Heart left ventricle (tissue), 16 donors: ENCODE measurements at places on chromosomes 1 and 21. TPM values are rescaled to one million over a fixed set of nuclear protein-coding genes. Genes with fewer than 3 reads are reported as not detected.
A peak's percentile ranks its signal among the peaks of the same experiment; 100 is the strongest.

GRCh38 chr1:42145389-42145716 is 7.9 kb upstream of the GUCA2B start:
- DNase-seq = no peak
- H3K36me3 ChIP-seq = no peaks in the 10 kb centered on the region
- H3K4me3 ChIP-seq = no peak overlapping the region
- no peak overlapping the region for H3K27ac ChIP-seq
- H3K4me1 ChIP-seq = no peaks in the 10 kb centered on the region
- H3K27me3 ChIP-seq = peaks cover 8% of the 10 kb centered on the region

GRCh38 chr1:167663002-167663772 is 33.2 kb downstream of the RCSD1 start:
- H3K27me3 ChIP-seq = no peaks in the 10 kb centered on the region
- peak overlapping the region; percentile 64 for H3K27ac ChIP-seq
- H3K4me3 ChIP-seq = no peak overlapping the region
- no peaks in the 10 kb centered on the region for H3K36me3 ChIP-seq
- DNase-seq = no peak
- H3K4me1 ChIP-seq = peaks cover 91% of the 10 kb centered on the region

- H3K36me3 ChIP-seq = no peaks in the 10 kb centered on the region
- H3K27me3 ChIP-seq = no peaks in the 10 kb centered on the region
- peaks cover under 1% of the 10 kb centered on the region for H3K4me1 ChIP-seq
These were observed 23.1 kb upstream of the TMEM125 start for GRCh38 chr1:43246466-43247213.

DNA sequence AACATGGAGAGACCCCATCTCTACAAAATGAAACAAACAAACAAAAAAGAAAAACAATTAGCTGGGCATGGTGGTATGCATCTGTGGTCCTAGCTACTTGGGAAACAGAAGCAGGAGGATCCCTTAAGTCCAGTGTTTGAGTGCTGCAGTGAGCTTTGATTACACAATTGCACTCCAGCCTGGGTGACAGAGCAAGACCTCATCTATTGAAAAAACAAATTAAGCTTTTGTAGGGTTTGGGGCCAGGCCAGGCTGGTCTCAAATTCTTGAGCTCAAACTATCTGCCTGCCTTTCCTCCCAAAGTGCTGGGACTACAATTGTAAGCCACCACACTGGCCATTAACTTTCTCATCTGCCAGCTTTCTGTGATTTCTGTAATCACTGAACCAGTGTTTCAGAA is 27.2 kb downstream of the NIPAL3 start:
- DNase-seq = no peak
- peaks cover 3% of the 10 kb centered on the region for H3K36me3 ChIP-seq
- no peak overlapping the region for H3K4me3 ChIP-seq
- H3K27me3 ChIP-seq = no peaks in the 10 kb centered on the region
- no peaks in the 10 kb centered on the region for H3K4me1 ChIP-seq
- no peak overlapping the region for H3K27ac ChIP-seq

GRCh38 chr21:39575775-39576174 is 37.0 kb upstream of the B3GALT5 start:
- H3K36me3 ChIP-seq = no peaks in the 10 kb centered on the region
- H3K4me1 ChIP-seq = no peaks in the 10 kb centered on the region
- H3K27me3 ChIP-seq = no peaks in the 10 kb centered on the region
- H3K4me3 ChIP-seq = no peak overlapping the region
- no peak overlapping the region for H3K27ac ChIP-seq

- H3K4me1 ChIP-seq = no peaks in the 10 kb centered on the region
- DNase-seq = no peak
- no peak overlapping the region for H3K4me3 ChIP-seq
These were observed 133.5 kb downstream of the UCK2 start for GRCh38 chr1:165960881-165961280.

The UBL4B gene
- total RNA-seq = not detected

The SLC30A7 gene
- 5.9 TPM for total RNA-seq
